ENCODE measurements at places on chromosomes 4 and X. TPM values are rescaled to one million over a fixed set of nuclear protein-coding genes. Genes with fewer than 3 reads are reported as not detected.

RNF150 gene
- not detected for total RNA-seq

RGN gene
- total RNA-seq = not detected

XK gene
- total RNA-seq = 0.34 TPM

NEK1 gene
- total RNA-seq = 11.1 TPM

REPS2 gene
- not detected for total RNA-seq

ARMCX6 gene
- 94.5 TPM for total RNA-seq

RPL39 gene
- total RNA-seq = 2,151 TPM

ODAPH gene
- not detected for total RNA-seq

SCARB2 gene
- total RNA-seq = 1.3 TPM

ZDHHC15 gene
- total RNA-seq = 0.05 TPM

IBSP gene
- total RNA-seq = not detected

HSFX2 gene
- total RNA-seq = not detected

RIPPLY1 gene
- total RNA-seq = not detected

RAB41 gene
- not detected for total RNA-seq

TKTL1 gene
- total RNA-seq = 0.07 TPM

STARD8 gene
- total RNA-seq = 7.9 TPM

NXF3 gene
- not detected for total RNA-seq

CXCL3 gene
- 0.14 TPM for total RNA-seq

ADH1B gene
- total RNA-seq = not detected

MTNR1A gene
- total RNA-seq = not detected

GNRHR gene
- not detected for total RNA-seq

DDX53 gene
- total RNA-seq = not detected

MAGT1 gene
- 55.1 TPM for total RNA-seq

PROM1 gene
- 0.64 TPM for total RNA-seq

ZNF157 gene
- total RNA-seq = 0.25 TPM

JCHAIN gene
- total RNA-seq = not detected

ARHGAP10 gene
- total RNA-seq = 18.5 TPM

F11 gene
- not detected for total RNA-seq

TMPRSS11F gene
- not detected for total RNA-seq

NAT8L gene
- total RNA-seq = 3.5 TPM

SSX4 gene
- not detected for total RNA-seq

SPACA5 gene
- total RNA-seq = not detected

DCAF8L1 gene
- total RNA-seq = not detected

GPRASP3 gene
- 1.4 TPM for total RNA-seq

AP1S2 gene
- total RNA-seq = 33.8 TPM

CYBB gene
- 0.09 TPM for total RNA-seq

ACE2 gene
- total RNA-seq = not detected

CENPE gene
- total RNA-seq = 36.5 TPM

STPG2 gene
- total RNA-seq = not detected

MAGEA4 gene
- not detected for total RNA-seq

MAPK10 gene
- total RNA-seq = not detected

NPNT gene
- 0.14 TPM for total RNA-seq

RRH gene
- not detected for total RNA-seq

CCNB3 gene
- 1.3 TPM for total RNA-seq

NPY1R gene
- total RNA-seq = not detected

SRPX gene
- total RNA-seq = not detected

MFAP3L gene
- total RNA-seq = 0.14 TPM

PSAPL1 gene
- not detected for total RNA-seq

SYNPO2 gene
- 0.09 TPM for total RNA-seq

SMIM31 gene
- not detected for total RNA-seq

ERCC6L gene
- 9.6 TPM for total RNA-seq

CT55 gene
- not detected for total RNA-seq

LRAT gene
- total RNA-seq = not detected

PGRMC1 gene
- 46.0 TPM for total RNA-seq

TCEAL8 gene
- 28.1 TPM for total RNA-seq

PAGE5 gene
- not detected for total RNA-seq

NPY2R gene
- total RNA-seq = not detected

P2RY4 gene
- total RNA-seq = 0.55 TPM

WWC2 gene
- 0.55 TPM for total RNA-seq
